ENCODE measurements at places on chromosomes 1 and 21.

GRCh38 chr1:37453647-37454046, 20.7 kb upstream of the ZC3H12A start:
- DNase-seq: no peak

GRCh38 chr1:44146536-44147361, 5.3 kb upstream of the KLF18 start:
- DNase-seq: no peak

DNA sequence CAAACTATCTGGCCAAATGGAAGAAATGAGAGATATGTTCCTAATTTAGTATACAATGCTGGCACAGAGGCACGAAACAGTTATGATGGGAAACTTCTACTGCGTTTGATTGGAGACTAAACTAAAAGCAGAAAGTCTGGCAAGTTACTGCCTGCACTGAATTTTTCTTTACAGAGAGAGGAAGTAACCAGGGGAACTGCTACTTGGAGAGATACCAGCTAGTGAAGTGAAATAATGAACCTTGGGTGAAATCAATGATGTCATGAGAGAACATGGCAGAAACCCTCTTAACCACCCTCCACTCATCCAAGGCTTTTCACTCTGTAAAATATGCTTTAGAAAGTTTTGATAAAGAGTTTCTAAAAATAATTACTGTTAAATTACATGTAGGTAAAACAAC, 29.3 kb downstream of the NIBAN1 start:
- no peak for DNase-seq

DNA sequence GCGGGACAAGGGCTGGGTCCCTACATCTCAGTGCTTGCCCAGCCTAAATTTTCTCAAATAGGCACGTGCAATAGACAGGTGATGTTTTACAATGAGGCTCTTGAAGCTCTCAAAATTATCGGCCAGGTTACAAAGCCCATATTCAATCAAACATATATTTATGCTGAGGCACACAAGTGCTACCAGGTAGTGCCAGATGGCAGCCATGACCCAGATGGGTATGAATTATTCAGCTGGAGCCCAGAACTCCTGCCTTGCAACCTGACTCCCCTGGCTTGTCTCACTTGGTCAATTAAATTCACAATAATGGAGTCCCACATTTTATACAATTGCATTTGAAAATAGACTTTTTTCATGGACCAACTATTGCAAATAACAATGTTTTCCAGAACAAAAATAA, 12.3 kb upstream of the ADAM30 start:
- DNase-seq: no peak

DNA sequence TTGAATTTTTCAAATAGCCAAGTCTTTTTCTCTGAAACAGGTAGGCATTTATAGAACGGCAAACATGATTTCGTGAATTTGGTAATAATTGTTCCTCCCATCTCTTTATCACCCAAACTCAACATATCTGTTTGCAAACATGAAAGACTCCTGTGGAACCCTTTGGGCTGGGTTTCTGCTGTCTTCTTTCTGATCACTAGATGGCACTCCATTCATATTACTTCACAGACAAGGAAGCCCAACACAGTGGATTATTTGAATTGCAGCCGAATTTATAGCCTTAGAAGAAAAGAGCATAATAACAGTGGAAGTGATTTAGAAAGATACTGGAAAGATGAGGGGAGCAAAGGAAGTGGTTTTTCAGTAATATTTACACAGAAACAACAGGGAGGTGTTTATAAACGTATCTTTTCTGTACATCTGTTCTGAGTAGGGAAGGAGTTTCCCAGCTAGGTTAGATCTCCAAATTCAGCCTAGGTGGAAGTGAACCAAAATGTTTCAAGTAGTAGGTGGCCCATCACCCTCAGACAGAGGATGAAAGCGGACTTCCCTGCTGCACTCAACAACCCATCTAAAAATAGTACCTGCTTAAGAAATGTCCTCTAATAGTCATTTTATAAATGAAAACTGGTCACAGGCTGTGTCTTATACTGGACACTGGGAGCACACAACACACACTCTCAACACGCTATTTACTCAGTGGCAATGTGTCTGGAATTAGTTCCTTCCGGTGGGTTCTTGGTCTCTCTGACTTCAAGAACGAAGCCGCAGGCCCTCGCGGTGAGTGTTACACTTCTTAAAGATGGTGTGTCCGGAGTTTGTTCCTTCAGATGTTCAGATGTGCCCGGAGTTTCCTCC, 67.6 kb downstream of the MAP3K21 start:
- no peak for DNase-seq

DNA sequence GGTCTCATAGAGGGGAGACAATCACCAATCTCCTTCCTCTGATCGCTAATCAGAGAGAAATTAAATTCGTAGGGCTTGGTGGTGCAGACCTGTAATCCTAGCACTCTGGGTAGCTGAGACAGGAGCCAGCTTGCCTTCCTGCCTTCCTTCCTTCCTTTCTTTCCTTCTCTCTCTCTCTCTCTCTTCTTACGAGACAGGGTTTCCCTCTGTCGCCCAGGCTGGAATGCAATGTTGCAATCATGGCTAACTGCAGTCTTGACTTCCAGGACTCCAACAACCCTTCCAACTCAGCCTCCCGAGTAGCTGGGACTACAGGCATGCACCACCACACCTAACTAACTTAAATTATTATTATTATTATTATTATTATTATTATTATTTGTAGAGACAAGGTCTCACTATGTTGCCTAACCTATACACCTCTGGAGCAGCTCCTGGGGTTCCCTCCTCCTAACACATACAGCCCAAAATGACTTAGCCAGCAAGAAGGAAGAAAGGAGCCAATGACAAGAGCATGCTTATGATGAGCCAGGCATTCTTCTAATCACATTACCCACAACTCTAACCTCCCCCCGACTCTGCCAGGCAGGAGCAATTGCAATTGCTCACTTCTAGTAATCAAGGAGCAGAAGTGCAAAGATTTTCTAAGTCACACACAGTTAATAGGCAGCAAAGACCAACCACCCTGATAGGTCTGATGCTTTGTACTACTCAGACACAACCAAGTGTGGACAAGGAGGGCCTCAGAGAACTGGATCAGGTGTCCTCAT, 105.4 kb upstream of the F3 start:
- no peak for DNase-seq
